ENCODE measurements at places on chromosomes 1 and 21.
A peak's percentile ranks its signal among the peaks of the same experiment; 100 is the strongest.

GRCh38 chr1:30526652-30527345, 196.6 kb downstream of the MATN1 start:
- no peak for DNase-seq

GRCh38 chr1:199113265-199113869, 474.5 kb downstream of the PTPRC start:
- DNase-seq, result peak; percentile 70

GRCh38 chr1:26284597-26285347, 4.9 kb downstream of the SH3BGRL3 start:
- peak; percentile 77 for DNase-seq

DNA sequence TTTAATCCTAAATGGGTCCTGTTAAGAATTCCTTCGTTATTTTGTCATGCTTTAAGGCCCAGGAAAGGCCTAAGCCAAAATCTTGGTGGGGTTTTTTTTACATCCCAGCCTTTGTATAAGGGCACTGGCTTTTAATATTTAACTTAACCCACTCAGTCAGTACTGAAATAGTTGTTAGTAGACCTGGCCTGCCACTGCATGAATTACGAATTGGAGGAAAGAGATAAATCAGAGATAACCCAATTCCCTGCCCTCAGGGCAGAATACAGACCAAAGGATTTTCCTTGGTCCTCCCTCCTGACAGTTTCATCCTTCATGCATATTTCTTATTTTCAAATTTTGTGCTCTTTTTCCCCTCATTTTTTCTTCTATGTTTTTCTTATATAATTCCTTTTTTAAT, 193.0 kb downstream of the FASLG start:
- no peak for DNase-seq

- peak; percentile 70 for DNase-seq
Measured at GRCh38 chr1:54542120-54542961, 5.7 kb upstream of the ACOT11 start.

DNA sequence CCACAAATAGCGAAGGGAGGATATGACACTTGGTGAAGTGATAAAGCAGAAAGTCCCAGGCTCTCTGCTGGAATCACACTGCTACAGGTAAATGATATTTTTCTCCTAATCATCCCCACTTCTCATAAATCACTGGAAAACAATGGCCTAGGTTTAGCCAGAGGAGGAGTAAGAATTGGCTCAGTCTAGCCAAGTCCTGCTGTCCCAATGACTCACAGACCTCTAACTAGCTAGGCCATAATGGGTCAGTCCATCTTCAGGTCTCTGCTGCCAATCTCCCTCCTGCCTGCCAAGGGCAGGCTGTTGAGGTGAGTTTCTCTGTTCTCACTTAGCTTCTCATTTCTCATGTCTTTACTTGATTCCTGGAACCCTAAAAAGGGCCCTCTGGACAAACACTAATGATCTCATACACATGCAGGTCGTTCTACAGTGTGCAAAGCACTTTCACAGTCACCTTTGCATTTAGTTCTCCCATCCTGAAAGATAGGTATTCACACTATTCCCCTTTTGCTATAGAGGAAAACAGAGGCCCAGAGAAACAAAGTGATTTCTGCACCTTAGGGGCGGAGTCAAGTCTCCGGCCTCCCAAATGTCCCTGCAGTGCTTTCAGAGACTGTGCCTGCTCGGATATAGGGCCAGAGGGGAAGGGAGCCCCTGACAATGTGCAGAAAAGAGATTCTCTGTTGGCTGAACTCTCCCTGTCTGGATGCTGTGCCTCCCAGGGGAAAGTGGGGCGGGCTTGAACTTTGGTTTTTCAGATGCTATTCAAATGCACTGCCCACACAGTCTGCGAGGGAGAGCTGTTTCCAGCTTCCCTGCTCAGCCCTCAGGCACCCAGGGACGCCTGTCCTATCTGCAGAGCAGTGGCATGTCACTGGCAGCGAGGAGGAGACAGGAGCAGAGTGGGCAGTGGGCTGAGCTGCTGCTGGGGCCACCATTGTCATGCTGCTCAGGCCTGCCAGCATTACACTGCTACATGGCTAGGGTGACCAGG, 3.9 kb upstream of the CDK18 start:
- DNase-seq, result no peak

DNA sequence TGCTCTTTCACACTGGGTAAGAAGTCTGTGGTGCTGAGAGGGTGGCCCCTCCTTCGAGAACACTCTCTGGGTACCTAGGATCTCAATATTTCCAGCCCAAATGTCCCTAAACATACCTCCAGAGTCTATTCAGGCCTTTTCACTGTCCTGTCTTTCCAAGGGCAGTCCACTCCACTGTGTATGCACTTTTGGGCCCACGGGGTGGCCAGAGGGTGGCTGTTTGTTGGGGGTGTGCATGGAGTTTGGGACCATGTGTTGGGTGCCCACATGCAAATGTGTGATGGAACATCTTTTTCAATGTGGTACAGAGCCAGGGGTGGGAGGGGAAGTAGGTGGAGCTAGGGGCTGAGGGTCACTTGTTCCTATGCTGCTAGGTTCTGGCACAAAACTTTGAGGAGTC, 87.5 kb downstream of the FAM78B start:
- no peak for DNase-seq

- DNase-seq, result no peak
Measured at GRCh38 chr1:29584776-29585175, 348.5 kb downstream of the PTPRU start.

DNA sequence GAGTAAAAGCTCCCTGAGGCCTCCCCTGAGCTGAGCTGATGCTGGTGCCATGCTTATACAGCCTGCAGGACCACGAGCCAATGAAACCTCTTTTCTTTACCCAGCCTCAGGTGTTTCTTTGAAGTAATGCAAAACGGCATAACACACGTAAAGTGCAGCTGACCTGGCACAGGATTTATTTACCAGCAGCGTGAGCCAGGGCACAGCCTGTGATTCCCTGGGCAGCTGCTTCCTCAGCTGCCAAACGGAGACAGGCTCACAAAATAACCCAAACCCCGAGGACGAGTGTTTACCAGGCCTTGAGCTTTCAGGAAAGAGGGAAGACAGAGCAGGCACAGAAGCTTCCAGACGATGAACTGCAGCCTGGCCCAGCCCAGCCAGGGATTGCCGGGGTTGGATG, 120.6 kb upstream of the ARHGEF16 start:
- DNase-seq, result no peak

All from fibroblast of upper back skin (primary cell).